ENCODE measurements at places on chromosomes 4 and X. TPM values are rescaled to one million over a fixed set of nuclear protein-coding genes. Genes with fewer than 3 reads are reported as not detected.

GRCh38 chr4:30717208-30718020, 2.8 kb upstream of the PCDH7 start:
- no peaks in the 10 kb centered on the region for H3K36me3 ChIP-seq
- DNase-seq: peak; percentile 84
- peak overlapping the region; percentile 53 for H3K4me3 ChIP-seq
- peaks cover 17% of the 10 kb centered on the region for H3K4me1 ChIP-seq

- H3K36me3 ChIP-seq: no peaks in the 10 kb centered on the region
- H3K4me3 ChIP-seq: no peak overlapping the region
- H3K4me1 ChIP-seq: no peaks in the 10 kb centered on the region
- H3K27me3 ChIP-seq: no peaks in the 10 kb centered on the region
- no peak overlapping the region for H3K27ac ChIP-seq
Observed at GRCh38 chr4:8516996-8517550, 63.1 kb upstream of the GPR78 start.

DNA sequence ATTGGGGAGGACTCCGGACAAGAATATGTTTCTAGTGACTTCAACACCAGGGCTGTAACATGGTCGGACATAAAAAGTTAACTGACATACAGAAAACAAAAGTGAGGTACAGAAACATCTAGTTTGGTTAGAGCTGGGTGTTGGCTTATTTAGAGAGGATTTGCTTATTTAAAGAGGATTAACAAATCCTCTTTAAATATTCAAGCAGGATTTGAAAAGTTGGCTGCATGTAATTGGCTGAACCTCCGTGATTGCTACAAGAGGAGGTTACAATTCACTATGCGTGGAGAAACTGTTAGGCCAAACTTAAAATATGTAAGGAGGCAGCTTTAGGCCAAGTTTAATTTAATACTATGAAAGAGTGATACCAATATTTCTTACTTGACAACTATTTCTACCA, 2707.4 kb downstream of the ARAP2 start:
- H3K27me3 ChIP-seq: no peaks in the 10 kb centered on the region
- H3K4me3 ChIP-seq: no peak overlapping the region
- H3K4me1 ChIP-seq: no peaks in the 10 kb centered on the region
- DNase-seq: no peak
- H3K27ac ChIP-seq: no peak overlapping the region

- H3K4me3 ChIP-seq: no peak overlapping the region
- H3K27me3 ChIP-seq: no peaks in the 10 kb centered on the region
- no peak overlapping the region for H3K27ac ChIP-seq
- DNase-seq: no peak
- H3K36me3 ChIP-seq: no peaks in the 10 kb centered on the region
Observed at GRCh38 chr4:110248831-110249253, 50.4 kb upstream of the ELOVL6 start.

- H3K4me1 ChIP-seq: peaks cover 16% of the 10 kb centered on the region
- DNase-seq: no peak
- no peaks in the 10 kb centered on the region for H3K36me3 ChIP-seq
- no peak overlapping the region for H3K4me3 ChIP-seq
- no peak overlapping the region for H3K27ac ChIP-seq
Observed at GRCh38 chr4:153228512-153229140, 24.4 kb downstream of the TRIM2 start.

DNA sequence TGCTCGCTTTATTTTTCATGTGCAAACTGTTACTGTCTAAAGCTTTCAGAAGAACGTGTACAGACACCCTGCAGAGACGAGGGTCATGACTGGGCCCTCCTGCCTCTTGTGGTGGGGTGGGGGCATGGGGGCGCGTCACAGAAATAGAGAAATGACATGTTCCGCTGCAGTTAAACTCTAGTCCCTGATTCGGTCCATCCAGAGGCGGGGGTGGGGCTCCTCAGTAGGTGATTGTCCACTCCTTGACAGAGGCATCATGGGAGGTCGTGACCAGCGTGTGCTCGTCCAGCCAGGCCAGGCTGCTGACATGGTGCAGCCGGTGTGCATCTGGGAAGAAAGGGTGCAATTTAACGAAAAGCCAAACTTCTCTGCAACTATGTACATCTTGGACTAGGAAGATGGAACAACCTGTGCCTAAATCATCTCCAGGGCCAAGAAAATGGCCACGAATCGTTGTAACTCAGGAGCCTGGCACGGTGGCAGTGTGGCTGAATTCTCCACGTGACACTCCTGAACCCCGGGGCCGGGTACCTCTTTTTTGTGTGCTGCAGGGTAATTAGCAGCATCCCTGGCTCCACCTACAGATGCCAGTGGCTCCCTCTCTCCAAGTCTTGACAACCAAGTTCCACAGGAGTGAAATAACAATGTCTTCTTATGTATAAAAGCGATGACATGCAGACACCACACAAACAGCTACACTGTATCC, 41.3 kb downstream of the WDR1 start:
- H3K36me3 ChIP-seq: peaks cover 64% of the 10 kb centered on the region
- no peak overlapping the region for H3K4me3 ChIP-seq
- H3K27ac ChIP-seq: no peak overlapping the region
- no peaks in the 10 kb centered on the region for H3K27me3 ChIP-seq
- H3K4me1 ChIP-seq: peaks cover 26% of the 10 kb centered on the region

GRCh38 chrX:41092776-41093175, 7.5 kb downstream of the USP9X start:
- H3K27ac ChIP-seq: no peak overlapping the region
- H3K27me3 ChIP-seq: no peaks in the 10 kb centered on the region
- no peak overlapping the region for H3K4me3 ChIP-seq
- peaks cover 24% of the 10 kb centered on the region for H3K4me1 ChIP-seq

DNA sequence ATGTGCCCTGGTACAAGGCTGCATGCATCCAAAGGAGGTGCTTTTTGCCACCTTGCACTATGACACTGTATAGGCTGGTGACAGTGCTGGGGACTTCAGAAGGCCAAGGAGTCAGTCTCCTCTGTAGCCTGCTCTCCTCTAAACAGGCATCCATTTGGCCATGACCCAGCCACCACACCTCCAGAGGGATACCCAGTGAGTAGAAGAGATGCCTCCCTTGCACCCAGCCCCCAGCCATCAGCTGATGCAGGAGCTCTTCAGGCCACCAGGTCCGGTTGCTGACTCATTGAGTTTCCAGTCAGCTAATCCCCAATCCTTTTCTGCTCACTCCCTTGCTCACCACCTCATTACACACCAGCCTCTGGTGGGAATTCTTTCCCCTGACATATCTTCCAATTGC, 99.8 kb downstream of the PJA1 start:
- H3K27ac ChIP-seq: no peak overlapping the region
- DNase-seq: no peak
- no peaks in the 10 kb centered on the region for H3K4me1 ChIP-seq
- H3K4me3 ChIP-seq: no peak overlapping the region

GRCh38 chr4:115781528-115782146, 668.2 kb upstream of the NDST4 start:
- no peak overlapping the region for H3K27ac ChIP-seq
- no peaks in the 10 kb centered on the region for H3K36me3 ChIP-seq
- H3K4me1 ChIP-seq: no peaks in the 10 kb centered on the region
- DNase-seq: no peak
- no peaks in the 10 kb centered on the region for H3K27me3 ChIP-seq

DNA sequence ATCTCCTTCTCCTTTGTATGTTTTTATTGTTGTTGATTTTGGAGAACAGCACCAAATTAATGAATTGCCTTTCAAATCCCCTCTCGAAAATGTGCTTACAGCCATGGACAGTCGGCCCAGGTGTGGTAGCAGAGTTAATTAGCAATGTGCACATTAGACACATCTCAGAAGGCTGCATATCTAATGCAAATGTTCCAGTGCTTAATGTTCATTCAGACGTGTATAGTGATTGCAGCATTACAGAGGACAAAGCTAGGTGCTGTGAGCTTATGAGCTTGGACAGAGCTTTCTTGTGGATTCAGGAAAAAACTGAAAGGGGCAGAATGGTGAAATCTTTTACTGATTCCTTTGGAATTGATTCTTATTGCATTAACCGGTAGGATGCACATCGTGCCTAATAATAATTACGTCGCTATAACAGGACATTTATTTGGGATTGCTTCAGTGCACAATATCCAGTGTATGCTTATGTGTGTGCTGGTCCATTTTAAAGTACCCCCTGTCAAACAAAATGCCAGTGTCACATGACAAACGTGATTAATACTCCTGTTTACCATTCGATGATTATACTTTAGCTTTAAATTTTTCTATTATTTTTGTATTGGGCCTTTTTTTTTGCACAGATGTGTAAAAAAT, 552.9 kb upstream of the EPHA5 start:
- H3K27ac ChIP-seq: no peak overlapping the region
- H3K4me1 ChIP-seq: no peaks in the 10 kb centered on the region
- DNase-seq: no peak
- H3K27me3 ChIP-seq: no peaks in the 10 kb centered on the region
- no peaks in the 10 kb centered on the region for H3K36me3 ChIP-seq
- no peak overlapping the region for H3K4me3 ChIP-seq

- H3K4me1 ChIP-seq: no peaks in the 10 kb centered on the region
- H3K36me3 ChIP-seq: no peaks in the 10 kb centered on the region
- H3K27me3 ChIP-seq: no peaks in the 10 kb centered on the region
- no peak overlapping the region for H3K27ac ChIP-seq
Observed at GRCh38 chr4:105605493-105605892, 53.1 kb downstream of the ARHGEF38 start.

GRCh38 chrX:150352581-150352980, 10.5 kb upstream of the MAMLD1 start:
- no peak overlapping the region for H3K27ac ChIP-seq
- H3K4me1 ChIP-seq: no peaks in the 10 kb centered on the region
- peaks cover 2% of the 10 kb centered on the region for H3K27me3 ChIP-seq
- DNase-seq: no peak
- no peak overlapping the region for H3K4me3 ChIP-seq

DNA sequence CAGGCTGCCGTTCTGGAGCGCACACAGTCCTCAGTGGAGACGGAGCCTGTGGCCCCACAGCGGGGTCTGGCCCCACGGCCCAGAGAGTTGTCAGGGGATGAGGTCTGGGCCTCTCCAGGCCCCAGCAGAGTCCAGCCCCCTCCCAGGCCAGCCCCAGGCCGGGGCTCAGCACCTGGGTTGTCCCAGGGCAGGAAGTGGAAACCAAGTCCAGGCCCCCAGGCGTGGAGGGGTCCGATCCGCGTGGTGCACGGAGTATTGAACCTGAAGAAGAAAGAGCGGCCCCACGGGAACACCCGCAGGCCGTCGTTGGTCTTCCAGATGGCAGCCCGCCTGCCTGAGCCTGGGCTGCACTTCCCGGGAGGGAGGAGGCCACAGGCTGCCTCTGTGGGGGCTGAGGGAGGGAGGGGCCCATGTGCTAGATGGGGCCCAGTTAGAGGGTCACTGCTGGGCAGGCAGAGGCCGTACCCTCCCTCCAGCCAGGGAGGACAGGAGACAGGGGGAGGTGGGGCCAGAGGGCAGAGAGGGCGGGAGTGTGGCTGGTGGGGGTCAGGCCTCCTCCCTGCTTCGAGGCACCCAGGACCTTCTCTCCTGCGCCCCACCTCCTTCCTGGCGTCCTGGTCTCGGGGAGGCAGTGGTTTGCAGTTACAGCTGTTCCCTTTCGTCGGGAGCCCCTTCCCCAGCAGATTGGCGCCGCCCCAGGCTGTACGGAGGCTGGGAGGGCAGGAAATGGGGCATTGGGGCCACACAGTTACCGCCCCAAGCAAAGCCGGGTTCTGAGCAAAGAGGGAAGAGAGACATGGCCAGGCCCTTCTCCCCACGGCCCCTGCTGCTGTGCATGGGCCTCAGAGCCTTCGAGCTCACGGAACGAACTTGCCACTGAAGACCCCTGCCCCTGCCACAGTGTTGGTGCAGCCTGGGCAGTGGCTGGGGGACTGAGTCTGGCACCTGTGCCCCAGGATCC, 8.1 kb downstream of the HGFAC start:
- no peaks in the 10 kb centered on the region for H3K27me3 ChIP-seq
- no peak overlapping the region for H3K27ac ChIP-seq
- H3K4me3 ChIP-seq: no peak overlapping the region

CLDN22 gene
- not detected for total RNA-seq

CPE gene
- 8.1 TPM for total RNA-seq

GPRASP1 gene
- 2.1 TPM for total RNA-seq
